ENCODE measurements at places on chromosomes 4 and X. TPM values are rescaled to one million over a fixed set of nuclear protein-coding genes. Genes with fewer than 3 reads are reported as not detected.

KLHL13 gene
- 0.25 TPM for total RNA-seq

NDP gene
- total RNA-seq, result not detected

VEGFC gene
- total RNA-seq, result 0.34 TPM

GDI1 gene
- total RNA-seq, result 102 TPM

EDA gene
- 0.25 TPM for total RNA-seq

RNF212 gene
- 1.2 TPM for total RNA-seq

RELL1 gene
- 26.3 TPM for total RNA-seq

PALLD gene
- total RNA-seq, result 8.6 TPM

All from T-helper 2 cell treated with Interferon-gamma antibody and Interleukin-4, amounts not matched to agents 100 ng/mL and 5 ng/mL, for 36 hours (primary cell).